Uterus (tissue), 4 donors: ENCODE measurements at places on chromosomes 3 and 15. TPM values are rescaled to one million over a fixed set of nuclear protein-coding genes. Genes with fewer than 3 reads are reported as not detected.

The ZKSCAN7 gene
- total RNA-seq = 7.2 TPM

The NDN gene
- total RNA-seq = 76.3 TPM

The HTR3E gene
- total RNA-seq = not detected

The TGM5 gene
- total RNA-seq = not detected

The SPG21 gene
- 22.8 TPM for total RNA-seq
